ENCODE measurements at places on chromosomes 16 and 17. TPM values are rescaled to one million over a fixed set of nuclear protein-coding genes. Genes with fewer than 3 reads are reported as not detected.

Gene XPO6
- 145 TPM for total RNA-seq

Gene SLC5A10
- not detected for total RNA-seq

Gene ZSWIM7
- total RNA-seq = 29.9 TPM

Gene CHST4
- total RNA-seq = 0.16 TPM

DNA sequence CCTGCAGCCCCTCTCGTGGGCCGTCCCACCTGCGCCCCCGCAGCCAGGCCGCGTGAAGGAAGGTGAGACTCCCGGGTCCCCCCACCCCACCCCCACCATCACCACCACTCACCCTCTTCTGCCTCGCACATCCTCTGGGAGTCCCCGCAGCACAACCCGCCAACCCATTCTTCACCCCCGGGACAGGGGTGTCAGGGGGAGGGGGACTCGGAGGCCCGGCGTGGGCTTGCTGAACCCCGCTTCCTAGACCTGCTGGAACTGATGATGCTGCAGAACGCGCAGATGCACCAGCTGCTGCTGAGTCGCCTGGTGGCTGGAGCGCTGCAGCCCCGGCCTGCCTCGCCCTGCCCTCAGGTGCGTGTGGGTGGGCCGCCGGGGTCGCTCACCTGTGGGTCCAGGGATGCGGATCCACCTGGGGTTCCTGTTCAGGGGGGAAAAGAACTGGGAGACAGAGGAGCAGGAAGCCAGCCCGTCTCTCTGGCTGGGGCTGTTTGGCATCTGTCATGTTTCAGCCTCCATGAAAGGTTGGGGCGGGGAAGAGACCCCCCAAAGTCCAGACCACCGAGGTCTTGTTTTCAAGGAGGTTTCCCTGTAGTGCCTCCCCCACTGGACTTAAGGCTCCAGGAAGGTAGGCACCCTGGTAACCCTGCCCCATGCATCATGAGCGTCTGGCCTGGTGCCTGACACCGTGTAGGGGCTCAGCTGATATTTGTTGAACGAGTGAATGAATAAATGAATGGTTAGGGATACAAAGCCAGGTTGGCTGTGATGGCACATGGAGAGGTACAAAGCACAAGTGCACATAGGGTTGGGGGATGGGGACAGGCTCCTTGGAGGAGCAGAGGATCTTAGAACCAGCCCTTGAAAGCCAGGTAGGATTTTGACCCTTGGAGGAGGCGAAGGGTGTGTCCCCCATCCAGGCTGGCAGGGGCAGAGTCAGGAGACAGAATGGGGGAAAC is 849 bp downstream of the PRR29 start:
- DNase-seq = no peak

DNA sequence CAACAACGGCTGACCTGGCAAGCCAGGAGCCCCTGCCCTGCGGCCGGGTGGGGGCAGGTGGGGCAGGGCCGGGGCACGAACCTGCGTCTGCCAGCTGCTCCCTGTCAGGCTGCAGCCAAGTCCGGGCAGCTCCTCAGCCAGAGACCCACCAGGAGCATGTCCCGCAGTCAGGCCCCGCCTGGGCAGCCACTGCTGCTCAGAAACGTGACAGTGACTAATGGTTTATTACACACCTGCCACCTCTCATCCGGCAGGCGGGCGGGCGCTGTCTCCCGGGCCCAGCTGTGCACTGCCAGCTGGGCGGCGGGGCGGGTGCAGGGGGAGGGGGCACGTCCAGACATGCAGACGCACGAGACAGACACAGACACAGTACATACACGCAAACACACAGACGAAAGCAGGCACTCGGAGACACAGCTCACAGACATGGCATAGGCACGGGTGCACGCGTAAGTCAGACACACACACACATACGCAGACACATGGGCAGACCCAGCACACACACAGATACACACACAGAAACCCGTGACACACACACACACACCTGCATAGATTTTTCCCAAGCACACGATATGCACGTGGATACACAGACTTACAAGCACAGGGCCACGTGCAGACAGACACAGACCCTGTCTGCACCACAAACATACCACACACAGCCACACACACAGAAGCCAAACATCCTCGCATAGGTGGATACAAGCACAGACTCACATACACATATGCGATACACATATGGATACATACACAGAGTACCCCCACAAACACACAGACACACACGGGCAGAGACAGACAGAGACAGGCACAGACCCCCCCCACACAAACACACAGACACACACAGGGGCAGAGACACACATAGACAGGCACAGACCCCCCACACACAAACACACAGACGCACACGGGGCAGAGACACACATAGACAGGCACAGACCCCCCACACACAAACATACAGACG is 248.3 kb upstream of the CIBAR2 start:
- DNase-seq = peak; percentile 77

DNA sequence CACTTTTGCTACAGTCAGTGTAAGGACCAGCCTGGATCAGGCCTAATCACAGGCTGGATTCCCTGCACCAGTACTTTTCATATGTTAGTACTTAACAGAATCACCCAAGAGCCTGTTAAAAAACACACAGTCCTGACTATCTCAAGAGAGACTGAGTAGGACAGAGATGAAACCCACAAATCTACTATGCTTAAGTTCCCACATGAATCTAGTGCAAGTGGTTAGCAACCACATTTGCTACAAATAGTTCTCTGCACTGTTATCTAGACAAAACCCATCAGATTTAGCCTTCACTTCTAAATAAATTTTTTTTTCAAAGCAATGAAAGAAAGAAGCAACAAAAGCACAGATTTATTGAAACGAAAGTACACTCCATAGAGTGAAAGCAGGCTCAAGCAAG is 38.9 kb downstream of the SSH2 start:
- DNase-seq = no peak

GRCh38 chr17:6755731-6756184 is at the start of gene XAF1:
TSS of gene XAF1 (plus strand) at chr17:6756046. CDS start at chr17:6756079, 33 bp downstream.
- DNase-seq = peak; percentile 58

- no peak for DNase-seq
Measured at GRCh38 chr16:29842732-29843346, 20.2 kb downstream of the CDIPT start.

DNA sequence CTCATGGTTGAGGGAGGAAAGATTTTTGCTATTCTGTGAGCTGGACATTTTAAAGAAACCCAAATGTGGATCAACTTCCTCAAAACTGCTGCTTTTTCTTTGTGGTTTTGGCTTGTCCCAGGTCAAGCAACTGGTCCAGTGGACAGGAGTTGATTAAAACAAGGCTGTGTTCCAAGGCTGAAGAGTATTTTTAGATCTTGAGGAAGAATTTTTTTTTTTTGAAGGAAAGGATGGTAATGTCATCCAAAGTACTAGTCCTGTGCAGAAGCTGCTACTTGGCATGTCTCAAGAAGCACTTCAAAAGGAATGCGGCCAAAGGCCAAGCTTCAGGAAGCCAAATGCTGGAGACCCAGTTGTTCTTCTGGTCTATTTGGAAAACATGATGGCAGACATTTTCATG is 8.0 kb upstream of the MYH2 start:
- no peak for DNase-seq

- DNase-seq = no peak
Measured at GRCh38 chr17:75307957-75308731, 18.9 kb upstream of the SLC25A19 start.

DNA sequence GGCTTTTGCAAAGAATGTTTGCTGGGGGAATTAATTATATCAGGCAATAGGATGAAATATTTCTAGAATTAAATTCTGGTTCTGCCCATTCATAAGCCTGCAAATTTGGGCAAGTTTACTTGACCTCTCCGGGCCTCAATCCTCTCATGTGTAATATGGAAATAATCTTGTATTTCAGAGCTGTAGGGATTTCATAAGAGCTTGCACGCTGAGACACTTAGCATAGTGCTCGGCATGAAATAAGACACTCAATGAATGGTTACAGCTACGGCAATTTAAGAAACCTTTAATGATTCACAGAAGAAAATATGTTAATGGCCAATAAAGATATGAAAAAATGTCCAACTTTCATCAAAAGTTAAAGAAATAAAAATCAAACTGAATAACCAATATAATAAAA is 40.6 kb upstream of the PITPNM3 start:
- DNase-seq = no peak

GRCh38 chr17:43712397-43712796 is 46.2 kb downstream of the SOST start:
- DNase-seq = no peak
